ENCODE measurements at places on chromosomes 1 and 21.

GRCh38 chr1:111553196-111553595, 49.8 kb upstream of the ADORA3 start:
- no peak for DNase-seq

GRCh38 chr1:45999507-45999906, 132.9 kb downstream of the PIK3R3 start:
- no peak for DNase-seq

- no peak for DNase-seq
Observed at GRCh38 chr1:118100686-118101514, 84.1 kb downstream of the SPAG17 start.

GRCh38 chr1:116537040-116537831, 33.6 kb downstream of the CD58 start:
- no peak for DNase-seq

- no peak for DNase-seq
Observed at GRCh38 chr1:205678286-205679111, 1.8 kb downstream of the SLC45A3 start.

DNA sequence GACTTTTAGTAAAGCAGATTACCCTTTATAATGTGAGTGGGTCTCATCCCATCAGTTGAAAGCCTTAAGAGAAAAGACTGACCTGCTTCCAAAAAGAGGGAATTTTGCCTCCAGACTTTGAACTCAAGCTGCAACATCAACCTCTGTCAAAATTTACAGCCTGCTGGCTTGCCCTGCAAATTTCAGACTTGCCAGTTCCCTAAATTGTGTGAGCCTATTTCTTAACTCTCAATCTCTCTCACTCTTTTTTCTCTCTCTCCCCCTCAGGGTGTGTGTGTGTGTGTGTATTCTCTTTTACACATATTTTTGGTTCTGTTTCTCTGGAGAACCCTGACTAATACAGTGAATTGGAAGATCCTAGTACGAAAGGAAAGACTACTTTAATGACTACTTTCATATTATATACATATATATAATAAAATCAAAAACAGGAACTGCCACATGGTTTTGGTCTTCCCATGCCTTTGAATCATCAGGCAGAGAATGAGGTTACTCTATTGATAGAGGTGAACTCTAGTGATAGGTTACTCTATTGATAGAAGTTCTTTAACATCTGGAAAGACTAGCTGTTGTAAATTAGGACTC, 6.4 kb downstream of the OR2C3 start:
- no peak for DNase-seq

GRCh38 chr1:24894002-24894401, 36.1 kb downstream of the RUNX3 start:
- no peak for DNase-seq

DNA sequence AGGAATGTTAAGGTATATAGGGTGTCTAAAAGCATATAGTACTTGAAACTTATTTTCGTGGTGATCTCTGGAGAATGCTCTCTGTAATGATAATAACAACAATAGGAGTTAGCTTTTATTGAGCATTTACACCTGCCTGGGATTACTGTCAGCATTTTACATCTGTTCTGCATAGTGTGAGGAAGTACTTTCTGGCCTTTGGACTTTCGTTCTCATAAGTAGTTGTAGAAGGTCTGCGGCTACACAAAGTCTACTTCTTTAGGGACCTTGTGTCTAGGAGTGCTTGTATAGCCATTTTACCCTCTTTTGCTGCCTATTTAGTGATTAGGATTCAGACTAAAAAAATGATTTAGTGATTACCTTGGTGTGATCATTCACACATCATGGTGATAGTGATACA, 103.6 kb upstream of the GPR52 start:
- DNase-seq, result no peak

- no peak for DNase-seq
Observed at GRCh38 chr21:41095983-41096382, 72.0 kb upstream of the BACE2 start.

GRCh38 chr1:220431554-220432239, 96.2 kb upstream of the MARK1 start:
- no peak for DNase-seq

DNA sequence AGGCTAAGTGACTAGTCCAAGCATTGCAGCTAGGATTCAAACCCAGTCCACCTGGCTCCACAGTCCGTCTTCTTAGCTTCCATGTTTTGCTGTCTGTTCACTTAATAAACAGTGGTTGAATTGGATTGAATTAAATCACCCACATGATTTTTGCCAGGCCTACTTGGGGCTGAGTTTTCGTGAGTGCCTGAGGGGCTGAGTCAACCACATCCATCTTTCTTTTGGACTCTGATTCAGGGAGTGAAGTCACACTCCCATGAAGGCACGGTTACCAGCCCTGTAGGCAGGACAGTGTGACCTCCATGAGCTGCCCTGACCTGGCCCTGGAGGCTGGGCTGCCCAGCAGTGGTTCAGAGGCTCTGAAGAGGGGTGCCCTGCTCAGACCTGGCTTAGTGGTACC, 123.7 kb downstream of the ACTL8 start:
- no peak for DNase-seq

DNA sequence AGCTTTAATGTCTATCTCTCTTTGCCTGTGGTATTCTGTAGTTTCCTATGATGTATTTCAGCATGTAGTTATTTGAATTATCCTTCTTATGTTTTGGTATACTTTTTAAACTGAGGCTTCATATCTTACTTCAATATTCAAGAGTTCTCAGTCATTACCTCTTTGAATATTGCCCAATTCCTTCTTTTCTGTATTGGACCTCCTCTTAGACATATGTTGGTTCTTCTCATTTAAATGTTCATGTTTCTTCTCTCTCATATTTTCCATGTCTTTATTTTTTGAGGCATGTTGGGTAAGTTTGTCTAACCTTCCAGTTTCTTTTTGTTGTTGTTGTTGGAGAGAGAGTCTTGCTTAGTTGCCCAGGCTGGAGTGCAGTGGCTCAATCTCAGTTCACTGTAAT, 140.6 kb downstream of the MRPS6 start:
- no peak for DNase-seq

DNA sequence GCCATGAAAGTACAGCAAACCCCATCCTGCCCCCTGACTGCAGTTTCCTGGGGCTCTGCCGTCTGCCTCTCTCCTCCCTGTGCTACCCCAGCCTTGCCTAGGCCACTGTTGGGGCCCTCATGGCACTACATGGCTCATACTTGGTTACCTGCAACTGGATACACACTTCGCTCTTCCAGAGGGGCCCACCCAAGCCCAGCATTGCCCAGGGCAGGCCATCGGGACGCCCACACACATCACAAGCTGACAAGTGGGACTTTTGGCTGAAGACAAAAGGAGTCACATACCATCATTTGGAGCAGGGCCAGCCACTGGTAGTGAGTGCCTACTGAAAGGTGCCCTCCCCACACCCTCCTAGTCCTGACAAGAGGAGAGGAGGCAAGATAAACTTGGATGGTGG, 82.8 kb downstream of the CD247 start:
- no peak for DNase-seq

DNA sequence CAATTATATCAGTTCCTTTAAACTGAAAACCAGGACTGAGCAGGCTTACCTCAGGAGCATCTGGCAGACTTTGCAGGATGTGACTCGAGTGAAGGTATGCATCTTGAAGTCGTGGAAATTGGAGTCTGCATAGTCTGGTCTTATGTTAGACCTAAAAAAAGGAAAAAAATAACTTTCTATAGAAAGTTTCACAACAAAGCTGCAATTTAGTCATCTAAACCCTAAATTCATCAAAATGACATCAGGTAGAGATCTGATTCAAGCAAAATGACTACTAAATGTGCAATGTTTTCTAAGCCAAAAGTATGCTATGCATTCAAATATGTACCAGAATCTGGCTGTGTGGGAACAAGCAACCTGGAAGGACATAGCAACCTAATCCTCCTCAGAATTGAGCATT, 260.1 kb downstream of the VAV3 start:
- no peak for DNase-seq

Data from stimulated activated CD8-positive, alpha-beta memory T cell treated with anti-CD3 and anti-CD28 coated beads, Interleukin-12 subunit alpha, Interleukin-12 subunit beta, amount 100 ng/mL, for 1 hour (primary cell).